ENCODE measurements at places on chromosomes 5 and 9.
A peak's percentile ranks its signal among the peaks of the same experiment; 100 is the strongest.

- DNase-seq = no peak
These were observed 33.2 kb upstream of the CYFIP2 start for GRCh38 chr5:157232706-157233105.

- no peak for DNase-seq
These were observed 295.7 kb downstream of the MED10 start for GRCh38 chr5:6082685-6083084.

- no peak for DNase-seq
These were observed 37.8 kb downstream of the MOCS2 start for GRCh38 chr5:53071738-53072137.

GRCh38 chr5:127550652-127551409 lies 33.4 kb downstream of the PRRC1 start:
- DNase-seq = no peak

DNA sequence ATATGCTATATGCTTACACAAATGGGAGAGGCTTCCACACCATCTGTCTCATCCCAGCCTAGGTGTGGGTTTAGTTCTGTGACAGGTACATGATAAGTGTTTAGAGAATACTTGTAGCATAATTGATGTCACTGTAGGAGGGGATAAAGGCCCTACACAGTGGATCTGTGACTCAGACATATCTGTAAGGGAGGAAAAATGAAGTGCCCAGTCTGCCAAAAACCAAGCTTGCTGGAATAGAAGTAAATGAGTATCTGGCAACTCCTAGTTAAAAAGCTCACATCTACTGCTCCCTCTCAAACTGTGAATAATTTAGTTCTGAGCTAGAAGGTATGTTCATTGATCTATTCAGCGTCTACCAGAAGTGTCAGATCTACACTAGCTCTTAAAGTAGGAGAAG lies 38.9 kb upstream of the FAM174A start:
- DNase-seq = no peak

DNA sequence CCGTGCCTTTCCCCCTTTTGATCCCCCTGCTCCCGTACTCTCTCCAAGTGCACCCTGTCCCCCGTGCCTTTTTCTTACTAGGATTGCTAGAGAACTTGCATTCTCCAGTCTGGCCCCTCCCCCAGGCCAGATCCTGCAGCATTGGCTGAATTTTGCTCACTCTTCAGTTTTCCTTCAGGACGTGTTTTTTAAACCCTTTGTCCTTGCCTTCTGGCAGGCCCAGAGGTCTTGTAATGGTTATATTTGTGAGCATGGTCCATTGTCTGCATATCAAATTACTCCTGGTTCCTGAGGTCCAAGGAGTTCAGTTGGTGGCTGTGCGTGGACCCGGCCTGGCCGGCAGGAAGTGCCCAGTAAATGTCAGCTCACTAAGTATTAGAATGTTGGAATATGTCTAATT lies 606 bp downstream of the TBC1D13 start:
- no peak for DNase-seq

DNA sequence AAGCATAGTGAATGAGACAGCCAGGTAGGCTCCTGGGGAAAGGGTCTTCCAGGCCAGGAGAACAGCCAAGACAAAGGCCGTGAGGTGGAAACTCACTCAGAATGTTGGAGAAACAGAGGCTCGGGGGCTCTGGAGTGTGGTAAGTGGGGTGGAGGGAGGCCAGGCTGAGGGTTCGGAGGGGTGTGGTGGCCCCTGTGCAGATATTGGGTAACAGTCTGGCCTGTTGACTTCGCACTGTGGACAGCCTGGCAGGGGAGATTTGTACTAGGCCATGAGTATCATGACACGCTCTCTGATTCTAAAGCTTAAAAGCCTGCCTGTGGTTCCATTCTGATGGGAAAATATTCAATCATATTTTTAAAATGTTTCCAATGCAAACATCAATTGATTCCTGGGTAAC lies 239.3 kb downstream of the GADD45G start:
- no peak for DNase-seq

DNA sequence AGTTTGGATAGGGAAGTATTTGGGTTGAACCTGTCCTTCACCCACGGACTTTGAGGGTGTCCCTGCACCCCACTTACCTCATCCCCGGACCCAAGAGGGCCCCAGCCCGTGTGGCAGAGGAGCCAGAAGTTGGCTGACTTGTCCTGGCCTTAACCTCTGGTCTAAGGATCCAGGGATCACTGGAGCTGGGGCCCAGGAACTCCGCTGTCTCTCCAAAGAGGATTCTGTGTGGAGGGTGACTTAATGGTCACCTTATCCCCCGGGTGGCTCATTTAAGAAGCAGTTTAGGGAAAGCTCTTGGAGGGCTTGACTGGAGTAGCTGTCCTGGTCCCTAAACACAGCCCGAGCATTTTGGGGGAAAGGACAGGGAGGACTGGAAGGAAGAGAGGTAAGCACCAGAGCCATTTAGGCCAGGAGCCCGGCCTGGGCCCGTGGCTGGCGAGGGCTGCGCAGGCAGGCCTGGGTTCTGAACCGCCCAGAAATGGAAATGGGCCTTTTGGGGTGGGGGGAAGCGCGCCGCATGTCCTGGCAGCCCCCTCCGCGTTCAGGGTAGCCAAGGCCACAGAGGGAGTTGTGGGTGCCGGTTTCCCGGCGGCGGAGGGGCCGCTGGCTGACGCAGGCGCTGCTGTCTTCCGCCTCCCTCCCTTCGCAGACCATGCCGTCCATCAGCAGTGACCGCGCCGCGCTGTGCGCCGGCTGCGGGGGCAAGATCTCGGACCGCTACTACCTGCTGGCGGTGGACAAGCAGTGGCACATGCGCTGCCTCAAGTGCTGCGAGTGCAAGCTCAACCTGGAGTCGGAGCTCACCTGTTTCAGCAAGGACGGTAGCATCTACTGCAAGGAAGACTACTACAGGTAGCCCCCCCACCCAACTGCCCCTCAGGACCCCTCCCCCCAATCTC lies 2.0 kb downstream of the LHX2 start:
- peak; percentile 61 for DNase-seq

- no peak for DNase-seq
These were observed 244.7 kb downstream of the ICE1 start for GRCh38 chr5:5667136-5667554.

DNA sequence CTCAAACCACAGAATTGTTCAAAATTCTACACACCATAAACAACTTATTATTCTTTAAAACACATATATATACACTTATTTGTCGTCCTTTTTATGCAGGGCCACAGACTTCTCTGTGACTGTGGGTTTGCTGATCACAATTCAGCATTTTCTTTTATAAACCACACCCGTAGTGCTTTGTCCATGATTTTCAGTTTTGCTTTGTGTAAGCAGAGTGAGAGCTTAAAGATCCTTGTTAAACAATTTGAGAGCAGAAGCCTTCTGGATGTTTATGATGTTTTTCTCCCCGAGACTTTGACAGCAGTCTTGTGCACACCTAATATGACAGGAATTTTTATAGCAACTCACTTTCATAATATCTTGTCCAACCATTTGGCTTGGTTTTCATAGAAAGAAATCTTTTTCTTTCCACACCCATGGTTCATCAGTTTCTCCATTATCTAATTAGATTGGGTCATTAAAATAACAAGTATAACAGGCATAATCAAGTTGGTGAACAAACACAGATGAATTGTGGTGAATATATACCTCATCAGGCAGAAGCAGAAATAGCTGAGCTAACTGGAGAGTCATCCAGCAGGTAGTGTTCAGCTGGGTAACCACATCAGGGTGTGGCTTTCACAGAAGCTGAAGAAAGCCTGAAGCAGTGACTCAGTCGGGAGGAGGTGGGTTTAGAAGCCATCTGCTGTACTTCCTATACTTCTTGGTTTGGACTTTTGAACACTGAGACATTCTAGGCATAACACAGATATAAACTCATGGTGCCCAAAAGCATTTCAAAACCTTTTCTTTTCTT lies 232.8 kb downstream of the DOCK8 start:
- no peak for DNase-seq

DNA sequence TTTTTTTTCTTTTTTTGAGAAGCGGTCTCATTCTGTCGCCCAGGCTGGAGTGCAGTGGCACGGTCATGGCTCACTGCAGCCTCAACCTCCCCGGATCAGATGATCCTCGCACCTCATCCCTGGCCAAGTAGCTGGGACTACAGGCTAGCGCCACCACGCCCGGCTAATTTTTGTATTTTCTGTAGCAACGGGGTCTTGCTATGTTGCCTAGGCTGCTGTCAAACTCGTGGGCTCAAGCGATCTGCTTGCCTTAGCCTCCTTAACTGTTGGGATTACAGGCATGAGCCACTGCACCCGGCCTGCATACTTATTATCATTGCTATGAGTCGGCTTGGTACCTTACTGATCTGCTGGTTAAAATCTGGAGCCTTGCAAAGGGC lies 790 bp upstream of the IARS1 start:
- no peak for DNase-seq

GRCh38 chr5:179747811-179748210 lies 15.2 kb downstream of the MAML1 start:
- no peak for DNase-seq

GRCh38 chr9:30329431-30329830 lies 2055.0 kb upstream of the ACO1 start:
- DNase-seq = no peak

- no peak for DNase-seq
These were observed 17.4 kb downstream of the ZBTB43 start for GRCh38 chr9:126822278-126822677.
